Lung (tissue), 17 donors: ENCODE measurements at places on chromosomes 2 and 18.

DNA sequence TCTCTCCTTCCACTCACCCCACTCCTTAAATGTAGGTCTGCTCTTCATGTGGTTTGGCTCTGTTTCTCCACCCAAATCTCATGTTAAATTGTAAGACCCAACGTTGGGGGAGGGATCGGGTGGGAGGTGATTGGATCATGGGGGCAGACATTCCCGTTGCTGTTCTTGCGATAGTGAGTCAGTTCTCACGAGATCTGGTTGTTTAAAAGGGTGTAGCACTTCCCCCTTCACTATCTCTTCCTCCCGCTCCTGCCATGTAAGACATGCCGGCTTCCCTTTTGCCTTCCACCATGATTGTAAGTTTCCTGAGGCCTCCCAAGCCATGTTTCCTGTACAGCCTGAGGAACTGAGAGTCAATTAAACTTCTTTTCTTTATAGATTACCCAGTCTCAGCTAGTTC lies 1044.5 kb upstream of the POU3F3 start:
- no peak for DNase-seq

DNA sequence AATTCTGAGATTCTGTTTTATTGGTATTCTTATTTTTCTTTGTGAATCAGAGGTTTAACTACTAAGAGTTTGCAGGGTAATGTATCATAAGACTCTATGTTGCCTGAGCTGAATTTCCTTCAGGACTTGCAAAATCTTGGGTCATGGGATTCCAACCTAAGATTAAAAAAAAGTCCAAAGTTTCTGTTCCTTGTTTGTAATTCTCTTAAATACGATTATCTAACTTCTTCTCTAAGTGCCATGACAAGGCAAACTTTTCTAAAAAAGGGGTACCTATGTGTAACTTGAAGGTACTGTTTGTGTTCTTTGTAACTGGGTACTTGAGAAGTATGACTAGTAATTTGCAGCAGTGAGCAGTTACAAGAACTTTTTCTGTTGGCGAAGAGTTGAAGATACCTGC lies 181.3 kb upstream of the ZEB2 start:
- no peak for DNase-seq

- no peak for DNase-seq
Observed at GRCh38 chr2:145339646-145340045, 819.7 kb upstream of the ZEB2 start.

DNA sequence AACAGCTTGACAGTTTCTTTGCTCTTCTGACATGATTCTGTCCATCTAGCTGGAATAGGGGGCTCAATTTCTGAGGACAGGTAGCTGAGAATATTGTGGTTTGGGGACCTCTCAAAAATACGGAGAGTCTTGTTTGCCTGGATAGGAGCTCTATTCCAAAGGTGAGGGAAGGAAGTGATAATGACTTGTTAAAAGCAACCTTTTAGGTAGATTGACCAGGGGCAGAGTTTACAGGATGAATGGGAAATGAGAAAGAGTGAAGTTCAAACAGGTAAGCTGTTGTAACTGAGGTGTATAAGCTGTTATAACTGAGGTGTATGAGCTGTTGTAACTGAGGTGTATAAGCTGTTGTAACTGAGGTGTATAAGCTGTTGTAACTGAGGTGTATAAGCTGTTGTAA lies 25.1 kb downstream of the PARD3B start:
- DNase-seq = no peak

- peak; percentile 43 for DNase-seq
Observed at GRCh38 chr2:235066895-235067294, 115.1 kb downstream of the SH3BP4 start.

GRCh38 chr18:4119813-4120212 lies 335.3 kb downstream of the DLGAP1 start:
- DNase-seq = no peak

DNA sequence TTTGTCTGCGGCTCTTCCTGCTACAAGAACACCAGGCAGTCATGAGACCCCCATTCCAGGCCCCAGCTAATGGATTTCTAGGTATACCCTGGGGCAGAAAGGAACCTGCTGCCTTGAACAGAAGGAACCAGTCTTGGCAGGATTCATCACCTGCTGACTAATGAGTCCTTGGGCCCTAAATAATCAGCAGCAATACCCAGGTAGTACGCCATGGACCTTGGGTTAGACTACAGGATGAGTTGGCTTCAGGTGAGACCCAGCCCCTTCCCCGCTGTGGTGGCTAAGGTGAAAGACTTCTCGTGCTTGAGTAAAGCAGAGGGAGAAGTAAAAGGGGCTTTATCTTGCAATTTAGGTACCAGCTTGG lies 105.0 kb downstream of the SPIRE1 start:
- DNase-seq = no peak

DNA sequence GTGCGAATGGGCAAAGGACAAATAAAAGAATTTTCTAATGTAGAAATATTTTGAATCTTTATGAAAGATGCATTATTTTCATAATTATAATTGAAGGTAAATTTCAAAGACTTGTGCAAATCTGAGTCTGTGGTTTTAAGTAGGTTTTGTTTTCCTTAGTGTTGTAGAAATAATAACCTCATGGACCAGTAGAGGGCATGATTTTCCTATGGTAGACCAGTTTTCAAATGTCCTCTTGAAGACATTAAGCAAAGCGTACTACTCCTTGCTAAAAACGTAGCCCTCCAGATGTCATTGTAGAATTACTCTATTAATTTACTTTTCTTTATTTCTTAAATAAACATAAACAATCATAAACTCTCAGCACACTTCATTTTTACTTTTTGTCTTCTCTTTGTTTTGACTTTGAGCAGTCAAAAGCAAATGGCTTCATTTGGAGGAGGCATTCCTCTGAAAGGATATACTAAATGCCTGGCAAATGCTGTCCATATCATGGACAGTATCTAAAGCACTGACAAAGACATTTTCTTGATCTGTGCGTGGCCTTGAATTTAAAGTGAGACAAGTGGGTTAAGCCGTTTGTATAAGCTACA lies 85.8 kb upstream of the FAM237A start:
- peak; percentile 54 for DNase-seq

- DNase-seq = peak; percentile 50
Observed at GRCh38 chr18:46917803-46918600, 600 bp downstream of the KATNAL2 start.

DNA sequence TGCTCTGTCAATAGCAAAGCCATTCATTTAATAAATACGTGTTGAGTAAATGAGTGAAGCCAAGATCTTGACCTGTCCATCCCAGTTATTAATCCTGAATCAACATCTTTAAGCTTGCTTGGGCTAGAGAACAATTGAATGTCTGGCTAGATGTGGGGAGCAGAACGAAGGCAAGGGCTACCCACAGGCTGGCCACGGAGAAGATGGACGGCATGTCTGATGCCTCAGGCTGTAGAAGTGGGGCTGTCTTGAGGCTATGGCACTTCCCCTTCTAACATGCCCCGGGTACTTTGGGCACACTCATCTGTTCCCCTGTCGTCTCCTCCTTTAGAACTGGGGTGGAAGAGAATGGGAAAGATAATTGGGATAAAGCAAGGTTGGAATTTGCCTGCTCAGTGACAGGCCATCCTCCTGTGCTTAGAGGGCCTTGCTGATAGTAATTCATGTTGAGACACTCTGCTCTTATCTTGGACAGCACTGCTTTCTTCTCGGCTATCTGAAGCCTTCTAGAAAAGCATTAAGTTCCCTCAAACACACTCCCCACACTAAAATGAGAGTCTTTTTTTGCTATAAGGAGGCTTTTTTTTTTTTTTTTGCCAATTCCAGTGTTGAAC lies 225.7 kb downstream of the MREG start:
- DNase-seq = no peak

- DNase-seq = no peak
Observed at GRCh38 chr2:118470297-118470696, 377.2 kb downstream of the EN1 start.

GRCh38 chr2:183536714-183537113 lies 412.5 kb downstream of the NUP35 start:
- DNase-seq = no peak

GRCh38 chr18:40935423-40935822 lies 1019.6 kb upstream of the PIK3C3 start:
- DNase-seq = no peak

DNA sequence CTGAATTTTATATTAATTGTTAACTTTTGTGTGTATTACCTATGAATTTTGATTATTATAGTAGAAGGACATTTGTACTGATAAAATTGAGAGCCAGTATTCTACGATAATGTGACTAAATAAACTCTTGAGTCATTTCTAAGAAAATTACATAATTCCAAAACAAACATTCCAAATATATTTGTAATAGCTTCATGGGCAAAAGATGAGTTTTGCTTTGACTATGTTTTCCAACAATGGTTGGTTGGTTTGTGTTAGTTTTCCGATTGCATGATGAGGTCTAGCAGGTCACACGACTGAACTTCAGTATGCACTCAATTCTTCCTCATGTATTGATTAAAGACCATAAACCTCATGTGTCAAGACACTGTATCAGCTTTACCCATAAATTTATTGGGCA lies 71.7 kb upstream of the WDR75 start:
- no peak for DNase-seq

DNA sequence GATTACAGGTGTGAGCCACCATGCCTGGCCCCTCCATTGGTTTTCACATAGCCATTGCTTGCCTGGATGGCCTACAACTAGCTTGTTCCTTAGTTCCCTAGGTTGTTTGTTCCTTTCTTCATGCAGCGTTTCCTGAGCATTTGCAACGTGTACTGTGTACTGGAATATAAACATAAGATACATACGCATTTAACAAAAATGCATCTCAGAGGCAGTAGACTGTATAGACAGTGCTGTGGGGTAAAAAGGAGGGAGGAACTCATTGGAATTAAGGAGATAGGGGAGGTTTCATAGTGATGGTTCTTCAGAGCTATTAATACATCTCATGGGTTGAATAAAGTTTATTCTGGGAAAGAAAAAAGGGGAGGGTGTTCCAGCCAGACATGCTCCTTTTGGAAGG lies 260.5 kb upstream of the RASGRP3 start:
- DNase-seq = no peak

DNA sequence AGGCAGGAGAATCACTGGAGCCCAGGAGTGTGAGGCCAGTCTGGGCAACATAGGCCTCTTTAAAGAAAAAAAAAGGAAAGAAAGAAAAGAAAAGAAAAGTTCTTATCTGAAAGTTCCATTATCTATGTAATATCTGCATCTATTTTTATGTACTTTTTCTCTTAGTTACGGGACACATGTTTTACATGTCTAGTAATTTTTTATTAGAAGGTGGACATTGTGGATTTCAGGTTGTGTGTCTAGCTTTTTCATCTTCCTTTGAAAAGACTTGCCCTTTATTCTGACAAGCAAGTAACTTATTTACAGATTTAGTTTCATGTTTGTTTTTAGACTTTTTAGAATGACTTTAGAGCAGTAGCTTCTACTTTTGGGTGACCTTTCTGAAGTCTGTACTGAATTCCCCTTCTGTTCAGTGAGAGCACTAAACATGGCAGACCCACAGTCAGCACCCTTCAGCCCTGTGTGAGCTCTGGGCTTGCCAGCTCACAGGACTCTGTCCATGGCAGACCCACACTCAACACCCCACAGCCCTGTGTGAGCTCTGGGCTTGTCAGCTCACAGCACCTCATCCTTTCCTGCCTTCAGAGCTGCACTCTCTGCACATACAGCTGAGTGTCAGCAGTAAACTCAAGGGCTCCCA lies 17.5 kb downstream of the TRAPPC12 start:
- no peak for DNase-seq

DNA sequence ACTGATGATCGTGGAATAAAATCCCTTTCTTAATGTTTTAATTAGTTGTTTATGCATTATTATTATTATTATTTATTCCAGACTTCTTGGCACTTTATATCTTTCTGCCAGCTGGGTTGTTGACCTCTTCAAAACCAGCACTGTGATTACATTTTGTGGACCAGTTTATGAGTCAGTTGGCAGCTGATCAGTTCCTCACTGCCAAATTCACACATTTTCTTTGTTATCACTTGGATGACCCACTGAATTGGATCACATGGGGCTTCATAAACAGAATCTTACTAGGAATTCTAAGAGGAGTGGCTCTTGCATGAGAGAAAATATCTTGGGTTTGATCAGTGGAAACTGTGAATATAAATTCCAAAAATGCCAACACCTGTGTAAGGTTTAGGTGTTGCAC lies 321.8 kb upstream of the SPRED2 start:
- DNase-seq = no peak

DNA sequence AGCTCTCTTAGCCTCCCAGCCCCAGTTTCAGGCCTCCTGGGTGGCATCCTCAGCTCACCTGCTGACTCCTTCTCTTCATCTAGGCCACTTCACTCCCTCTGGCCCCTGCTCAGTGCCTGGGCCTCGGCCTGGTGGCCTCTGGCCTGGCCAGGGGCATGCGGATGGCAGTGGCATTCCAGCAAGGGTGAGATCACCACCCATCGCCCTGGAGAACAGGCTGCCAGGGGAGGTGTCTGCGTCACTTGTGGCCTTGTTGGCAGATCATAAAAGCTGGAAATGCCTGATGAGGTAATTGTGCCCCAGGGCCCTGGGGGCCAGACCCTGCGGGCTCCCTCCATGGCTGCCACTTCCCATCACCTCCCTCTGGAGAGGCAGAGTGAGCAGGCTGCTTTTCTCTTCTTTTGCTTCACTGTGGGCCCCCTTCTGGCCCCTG lies 72.5 kb upstream of the SMAD2 start:
- DNase-seq = no peak

GRCh38 chr2:21820271-21820670 lies 696.5 kb downstream of the TDRD15 start:
- no peak for DNase-seq

- DNase-seq = no peak
Observed at GRCh38 chr2:46816151-46816845, 99.3 kb downstream of the MCFD2 start.

DNA sequence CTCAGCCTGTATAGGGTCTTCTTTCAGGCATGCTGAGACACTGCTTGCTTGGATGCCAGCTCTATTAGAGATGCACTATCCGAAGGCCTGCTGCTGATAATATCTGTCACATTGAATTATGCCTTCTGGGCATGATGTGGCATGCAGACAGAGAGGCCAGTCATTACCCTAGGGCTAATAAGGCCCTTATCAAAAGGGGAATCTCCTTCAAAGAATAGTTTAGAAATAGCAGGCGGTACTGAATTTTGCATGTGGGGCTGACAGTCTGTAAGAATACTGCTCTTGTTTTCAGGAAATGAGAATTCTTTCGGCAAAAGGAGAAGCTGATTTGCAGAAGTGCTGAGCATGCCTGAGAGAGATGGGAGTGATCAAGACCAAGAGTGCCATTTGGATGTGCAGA lies 13.1 kb upstream of the LHCGR start:
- no peak for DNase-seq

DNA sequence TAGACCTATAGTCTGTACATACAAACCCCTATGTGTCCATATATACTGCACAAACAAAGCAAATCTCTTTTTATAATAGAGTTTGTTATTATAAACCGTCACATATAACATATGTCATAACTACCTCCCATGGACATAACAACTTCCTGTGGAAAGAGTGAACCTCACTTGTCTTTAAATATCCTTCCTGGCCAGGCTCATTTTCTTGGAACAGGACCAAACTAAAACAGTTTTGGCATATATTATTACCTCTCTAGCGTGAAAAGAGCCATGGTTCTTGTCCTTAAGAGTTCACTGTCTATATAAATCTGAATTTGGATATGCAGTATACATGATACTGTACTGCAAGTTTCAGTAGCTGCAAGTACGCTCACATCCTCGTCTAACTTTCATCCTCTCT lies 28.3 kb upstream of the DNAJC27 start:
- DNase-seq = peak; percentile 36

GRCh38 chr2:132774189-132774588 lies 104.2 kb upstream of the LYPD1 start:
- DNase-seq = no peak
